ENCODE measurements at places on chromosomes 3 and 15. TPM values are rescaled to one million over a fixed set of nuclear protein-coding genes. Genes with fewer than 3 reads are reported as not detected.

ASB14 gene
- under 0.01 TPM for total RNA-seq

SRGAP3 gene
- total RNA-seq: 5.2 TPM

SI gene
- total RNA-seq: not detected

FGF7 gene
- 17.7 TPM for total RNA-seq

ATP13A4 gene
- 0.31 TPM for total RNA-seq

TRIM42 gene
- not detected for total RNA-seq

GHSR gene
- not detected for total RNA-seq

SEMA3F gene
- total RNA-seq: 8.7 TPM

PTX3 gene
- total RNA-seq: 194 TPM

CLDN1 gene
- not detected for total RNA-seq

CLDN11 gene
- 30.1 TPM for total RNA-seq

NAALADL2 gene
- 15.9 TPM for total RNA-seq

CFAP91 gene
- 0.68 TPM for total RNA-seq

MKRN3 gene
- total RNA-seq: not detected

FMN1 gene
- 0.13 TPM for total RNA-seq

MED12L gene
- total RNA-seq: 0.66 TPM
